ENCODE measurements at places on chromosomes 6 and 20. TPM values are rescaled to one million over a fixed set of nuclear protein-coding genes. Genes with fewer than 3 reads are reported as not detected.

DNA sequence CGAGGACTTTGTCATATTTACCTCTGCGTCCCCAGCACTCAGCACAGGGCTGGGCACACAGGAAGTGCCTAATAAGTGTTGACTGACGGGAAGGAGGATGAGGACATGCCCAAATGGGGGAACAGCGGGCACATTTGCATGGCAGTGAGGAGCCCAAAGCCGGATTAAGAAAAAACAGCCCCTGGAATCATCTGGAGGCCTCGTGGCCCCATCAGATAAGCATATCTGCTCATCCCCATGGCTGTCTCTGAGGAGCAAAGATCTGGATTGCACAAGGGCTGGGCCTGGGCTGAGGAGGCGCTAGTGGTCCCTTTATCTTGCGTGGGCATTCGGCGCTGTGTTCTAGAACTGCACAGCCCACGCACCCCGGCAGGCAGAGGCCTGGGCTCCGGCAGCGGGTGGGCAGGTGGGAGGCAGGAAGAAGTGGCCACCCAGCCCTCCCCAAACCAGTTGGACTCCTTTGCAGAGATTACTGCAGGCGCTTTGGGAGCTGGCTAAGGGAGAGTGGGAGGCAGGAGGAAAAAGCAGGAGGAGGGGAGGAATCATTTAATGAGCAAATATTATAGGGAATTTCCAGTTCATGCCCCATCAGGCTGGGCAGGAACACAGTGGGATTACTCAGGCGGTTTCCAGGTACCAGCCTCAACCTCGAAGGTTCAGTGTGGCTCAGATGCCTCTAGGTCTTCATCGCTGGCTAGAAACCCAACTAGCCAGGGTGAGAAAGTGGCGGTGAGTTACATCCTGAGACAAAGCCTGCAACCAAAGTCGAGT lies 108.1 kb downstream of the CEBPB start:
- H3K27me3 ChIP-seq, result no peaks in the 10 kb centered on the region
- peaks cover under 1% of the 10 kb centered on the region for H3K4me1 ChIP-seq
- no peak overlapping the region for H3K27ac ChIP-seq
- no peak for DNase-seq

- no peak overlapping the region for H3K27ac ChIP-seq
- DNase-seq, result no peak
- no peaks in the 10 kb centered on the region for H3K27me3 ChIP-seq
- no peaks in the 10 kb centered on the region for H3K36me3 ChIP-seq
- no peak overlapping the region for H3K4me3 ChIP-seq
- no peaks in the 10 kb centered on the region for H3K4me1 ChIP-seq
Measured at GRCh38 chr6:122365775-122366403, 33.6 kb upstream of the HSF2 start.

GRCh38 chr6:44073612-44074438 lies 53.4 kb downstream of the MRPL14 start:
- no peak for DNase-seq
- no peaks in the 10 kb centered on the region for H3K27me3 ChIP-seq
- H3K4me1 ChIP-seq, result peaks cover 7% of the 10 kb centered on the region
- H3K4me3 ChIP-seq, result peak overlapping the region; percentile 42
- no peaks in the 10 kb centered on the region for H3K36me3 ChIP-seq

GRCh38 chr6:103122766-103123601 lies 1729.5 kb downstream of the GRIK2 start:
- no peak overlapping the region for H3K4me3 ChIP-seq
- DNase-seq, result peak; percentile 47
- H3K27me3 ChIP-seq, result no peaks in the 10 kb centered on the region

DNA sequence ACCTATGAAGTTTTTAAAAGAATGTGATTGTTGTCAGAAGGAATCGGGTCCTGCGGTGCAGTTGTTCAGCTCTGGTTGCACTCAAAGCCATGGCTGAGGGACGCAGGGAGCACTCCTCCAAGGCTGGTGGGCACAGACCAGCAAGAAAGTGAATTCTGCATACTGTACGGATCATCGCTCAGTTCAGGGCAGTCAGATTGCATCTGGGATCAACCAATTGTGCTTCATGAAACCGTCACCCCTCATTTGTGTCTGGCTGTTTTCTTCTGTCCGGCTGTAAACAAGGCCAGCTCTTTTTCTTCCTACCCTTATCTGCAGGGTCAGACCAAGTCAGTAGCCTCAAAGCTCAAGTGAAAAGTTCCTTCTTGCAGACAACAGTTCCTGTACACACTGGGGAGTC lies 478.3 kb downstream of the TFAP2A start:
- H3K4me1 ChIP-seq, result no peaks in the 10 kb centered on the region
- H3K27me3 ChIP-seq, result no peaks in the 10 kb centered on the region
- no peak overlapping the region for H3K4me3 ChIP-seq
- no peaks in the 10 kb centered on the region for H3K36me3 ChIP-seq
- no peak for DNase-seq
- no peak overlapping the region for H3K27ac ChIP-seq

BCAS1 gene
- 0.06 TPM for polyA plus RNA-seq

TFAP2C gene
- polyA plus RNA-seq, result not detected

DNA sequence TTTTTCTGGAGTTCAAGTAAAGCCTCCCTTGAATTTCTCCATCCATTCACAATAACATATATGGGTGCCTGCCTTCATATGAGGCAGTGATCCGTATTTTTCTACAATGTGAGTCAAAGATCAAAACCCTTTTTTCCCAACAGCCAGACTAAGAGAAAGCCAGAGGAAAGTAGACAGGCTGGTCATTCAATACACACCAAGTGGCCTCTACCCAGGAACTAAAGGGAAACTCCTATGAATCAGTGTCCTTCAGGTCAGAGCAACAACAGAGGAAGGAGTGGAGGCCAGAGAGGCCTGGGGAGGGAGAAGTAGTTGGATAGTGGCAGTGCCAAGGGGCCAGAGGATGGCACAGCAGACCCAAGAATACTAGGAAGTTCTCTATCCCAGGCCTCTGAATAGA lies 23.8 kb downstream of the SIM1 start:
- no peak for DNase-seq
- no peaks in the 10 kb centered on the region for H3K4me1 ChIP-seq
- H3K27me3 ChIP-seq, result no peaks in the 10 kb centered on the region
- H3K27ac ChIP-seq, result no peak overlapping the region
- no peak overlapping the region for H3K4me3 ChIP-seq
- H3K36me3 ChIP-seq, result no peaks in the 10 kb centered on the region

DNA sequence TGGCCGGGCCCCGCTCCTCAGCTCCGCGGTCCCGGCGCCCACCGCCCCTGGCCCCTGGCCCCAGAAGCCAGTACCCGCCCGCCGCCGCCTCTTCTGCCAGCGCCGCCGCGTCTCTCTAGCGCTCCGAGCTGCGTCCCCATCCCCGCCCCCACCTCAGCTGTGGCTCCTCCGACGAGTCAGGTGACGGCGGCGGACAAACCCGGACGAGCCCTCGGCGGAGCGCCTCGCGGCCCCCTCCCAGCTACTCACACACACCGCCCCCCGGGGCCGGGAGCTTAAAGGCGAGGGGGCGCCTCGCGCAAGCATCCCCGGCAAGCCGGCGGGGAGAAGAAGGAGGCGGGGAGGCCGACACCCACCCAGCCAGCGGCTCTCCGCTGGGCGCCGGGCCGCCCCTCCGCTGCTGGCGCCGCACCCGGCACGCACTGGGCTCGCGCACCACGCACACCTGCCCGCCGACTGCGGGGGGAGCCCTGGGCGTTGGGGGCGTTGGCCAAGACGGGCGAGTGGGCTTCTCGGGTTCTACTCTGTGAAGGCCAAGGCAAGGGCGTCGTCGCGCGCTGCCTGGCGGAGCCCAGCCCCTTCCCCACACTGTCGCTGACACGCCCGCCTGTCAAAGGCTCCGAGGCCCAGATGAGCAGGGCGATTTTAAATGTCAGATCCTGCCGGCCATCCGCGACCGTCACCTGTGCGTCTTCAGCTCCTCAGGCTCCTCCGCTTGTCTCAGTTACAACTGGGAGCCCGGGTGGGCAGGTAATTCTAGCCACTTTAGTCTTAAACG lies at the start of gene SNAP91:
SNAP91 (minus strand) TSS at position 132 of the 778 bp plus-strand sequence. CDS start 1,174 bp downstream, outside the sequence.
- no peak within 1 kb of the TSS for H3K27ac ChIP-seq
- H3K27me3 ChIP-seq, result peaks cover 3% of the 10 kb centered on the region
- DNase-seq, result no peak
- H3K4me1 ChIP-seq, result no peaks in the 10 kb centered on the region
- no peaks in the 10 kb centered on the region for H3K36me3 ChIP-seq

DNA sequence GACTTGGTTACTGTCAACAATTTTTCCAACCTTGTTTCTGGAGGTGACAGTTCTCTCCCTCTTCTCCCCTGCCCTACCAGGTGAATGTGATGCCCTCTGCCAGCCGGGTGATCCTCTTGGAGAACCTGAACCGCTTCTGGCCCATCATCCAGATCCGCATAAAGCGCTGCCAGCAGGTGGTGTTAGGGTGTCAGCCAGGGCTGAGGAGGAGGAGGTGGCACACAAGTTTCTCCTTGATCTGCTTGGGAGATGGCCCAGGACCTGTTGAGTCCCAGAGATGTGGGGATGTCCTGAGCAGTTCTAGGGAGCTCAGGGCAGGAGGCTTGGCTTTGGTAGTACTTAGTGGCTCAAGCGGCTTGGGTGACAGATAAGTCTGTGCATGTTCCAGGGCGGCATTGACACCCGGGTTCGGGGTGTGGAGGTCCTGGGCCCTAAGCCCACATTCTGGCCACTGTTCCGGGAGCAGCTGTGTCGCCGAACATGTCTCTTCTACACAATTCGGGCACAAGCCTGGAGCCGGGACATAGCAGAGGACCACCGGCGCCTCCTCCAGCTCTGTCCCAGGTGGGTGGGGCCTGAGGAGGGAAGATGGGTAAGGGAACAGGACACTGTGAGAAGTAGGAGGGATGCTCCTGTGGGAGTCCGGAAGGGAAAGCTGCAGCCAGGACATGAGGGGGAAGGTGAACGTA lies 21.2 kb downstream of the CUL9 start:
- DNase-seq, result no peak
- H3K36me3 ChIP-seq, result peaks cover 30% of the 10 kb centered on the region
- H3K4me3 ChIP-seq, result no peak overlapping the region
- no peaks in the 10 kb centered on the region for H3K27me3 ChIP-seq
- H3K4me1 ChIP-seq, result no peaks in the 10 kb centered on the region

PGC gene
- 0.18 TPM for polyA plus RNA-seq

DNA sequence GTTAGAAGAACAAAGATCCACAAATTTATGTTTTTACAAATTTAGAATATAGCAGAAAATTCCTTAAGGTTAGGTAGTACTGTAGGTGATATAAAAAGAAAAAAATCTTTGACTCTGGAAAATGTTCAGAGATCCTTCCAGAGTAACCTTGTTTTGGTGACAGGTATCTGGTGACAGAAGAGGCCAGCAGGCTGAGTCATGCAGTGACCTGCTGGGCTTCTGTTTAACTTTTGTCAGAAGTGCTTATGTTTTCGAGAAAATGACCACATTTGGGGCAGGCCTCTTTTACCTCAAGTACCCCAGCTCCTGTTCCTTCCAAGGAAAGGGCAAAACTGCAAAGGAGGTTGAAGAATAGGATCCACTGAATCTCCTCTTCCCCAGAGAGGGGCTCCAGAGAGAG lies 10.5 kb upstream of the CLDN20 start:
- H3K27ac ChIP-seq, result no peak overlapping the region
- H3K4me3 ChIP-seq, result no peak overlapping the region

GRCh38 chr20:34058831-34059230 lies 53.2 kb downstream of the EIF2S2 start:
- H3K27me3 ChIP-seq, result no peaks in the 10 kb centered on the region
- no peak overlapping the region for H3K27ac ChIP-seq
- no peaks in the 10 kb centered on the region for H3K36me3 ChIP-seq

TOX2 gene
- polyA plus RNA-seq, result 2.7 TPM

DNA sequence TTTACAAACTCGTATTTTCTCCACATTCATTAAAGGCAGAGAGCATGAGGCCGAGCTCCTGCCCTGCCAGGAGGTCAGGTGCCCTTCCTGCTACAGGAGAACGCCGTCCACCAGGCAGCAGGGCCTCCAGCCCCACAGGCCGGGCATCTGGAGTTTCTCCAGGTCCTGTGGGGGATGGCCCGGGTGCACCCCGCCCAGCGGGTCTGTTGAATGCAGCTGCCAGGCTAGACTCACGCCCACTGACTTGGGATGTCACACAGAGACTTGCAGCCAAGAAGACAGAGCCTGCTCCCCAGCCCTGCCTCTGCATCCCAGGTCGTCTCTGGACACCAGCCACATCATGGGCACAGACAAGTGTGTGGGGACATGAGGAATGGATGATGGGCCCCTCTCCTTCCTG lies 376.4 kb downstream of the CDH4 start:
- H3K4me1 ChIP-seq, result no peaks in the 10 kb centered on the region
- no peaks in the 10 kb centered on the region for H3K27me3 ChIP-seq
- H3K4me3 ChIP-seq, result no peak overlapping the region
- H3K27ac ChIP-seq, result no peak overlapping the region

DNA sequence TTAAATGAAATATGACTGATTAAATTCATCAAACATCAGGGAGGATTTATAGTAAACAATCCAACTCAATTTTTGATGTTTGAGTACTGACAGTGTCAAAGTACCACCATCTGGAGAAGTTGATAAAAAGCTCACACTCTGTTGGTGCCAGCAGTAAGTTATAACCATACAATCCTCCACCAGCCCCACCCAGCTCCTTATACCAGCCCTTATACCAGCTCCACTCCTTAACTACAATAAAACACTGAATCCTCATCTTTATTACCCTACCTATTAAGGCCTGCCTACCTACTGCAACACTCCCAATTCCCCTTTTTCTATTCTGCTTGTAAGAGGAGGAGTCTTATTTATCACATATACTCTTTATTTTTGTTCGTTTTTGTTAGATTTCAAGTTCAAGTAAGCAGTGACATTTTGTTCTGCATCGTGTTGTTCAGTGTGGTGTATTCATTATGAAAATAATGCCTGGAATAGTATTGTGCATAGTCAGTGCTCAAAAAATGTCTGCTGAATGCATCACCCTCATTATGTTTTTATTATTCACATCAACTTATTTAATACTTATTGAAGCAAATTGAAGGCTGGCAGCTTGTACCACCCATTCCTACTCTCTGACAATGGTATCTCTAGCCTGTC lies 954.7 kb upstream of the ADGRB3 start:
- H3K36me3 ChIP-seq, result no peaks in the 10 kb centered on the region
- H3K27me3 ChIP-seq, result no peaks in the 10 kb centered on the region

DNA sequence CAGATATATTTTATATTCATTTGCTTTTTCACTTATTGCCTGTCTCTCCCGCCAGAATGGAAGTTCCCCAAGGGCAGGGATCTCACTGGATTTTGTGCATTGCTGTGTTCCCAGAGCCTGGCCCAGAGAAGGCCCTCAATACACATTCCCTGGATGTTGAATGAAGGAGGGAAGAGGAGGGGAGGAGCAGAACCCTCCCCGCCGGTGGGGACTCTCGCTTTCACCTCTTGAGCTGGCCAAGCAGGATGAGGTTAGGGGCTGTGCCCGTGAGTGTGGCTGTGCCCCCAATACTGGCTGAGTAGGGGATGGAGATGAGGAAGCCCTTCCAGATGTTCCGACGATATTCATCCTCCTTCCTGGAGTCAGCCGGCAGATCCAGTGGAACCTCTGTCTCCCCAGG lies 45.5 kb upstream of the OCSTAMP start:
- H3K27ac ChIP-seq, result no peak overlapping the region
- H3K36me3 ChIP-seq, result no peaks in the 10 kb centered on the region
- H3K4me3 ChIP-seq, result no peak overlapping the region
- H3K27me3 ChIP-seq, result no peaks in the 10 kb centered on the region
- DNase-seq, result no peak
- H3K4me1 ChIP-seq, result no peaks in the 10 kb centered on the region

Data from liver (tissue), 10 donors.